ENCODE measurements at places on chromosomes 5 and 9. TPM values are rescaled to one million over a fixed set of nuclear protein-coding genes. Genes with fewer than 3 reads are reported as not detected.

Gene COL15A1
- 0.10 TPM for total RNA-seq

Gene SLC6A18
- not detected for total RNA-seq

DNA sequence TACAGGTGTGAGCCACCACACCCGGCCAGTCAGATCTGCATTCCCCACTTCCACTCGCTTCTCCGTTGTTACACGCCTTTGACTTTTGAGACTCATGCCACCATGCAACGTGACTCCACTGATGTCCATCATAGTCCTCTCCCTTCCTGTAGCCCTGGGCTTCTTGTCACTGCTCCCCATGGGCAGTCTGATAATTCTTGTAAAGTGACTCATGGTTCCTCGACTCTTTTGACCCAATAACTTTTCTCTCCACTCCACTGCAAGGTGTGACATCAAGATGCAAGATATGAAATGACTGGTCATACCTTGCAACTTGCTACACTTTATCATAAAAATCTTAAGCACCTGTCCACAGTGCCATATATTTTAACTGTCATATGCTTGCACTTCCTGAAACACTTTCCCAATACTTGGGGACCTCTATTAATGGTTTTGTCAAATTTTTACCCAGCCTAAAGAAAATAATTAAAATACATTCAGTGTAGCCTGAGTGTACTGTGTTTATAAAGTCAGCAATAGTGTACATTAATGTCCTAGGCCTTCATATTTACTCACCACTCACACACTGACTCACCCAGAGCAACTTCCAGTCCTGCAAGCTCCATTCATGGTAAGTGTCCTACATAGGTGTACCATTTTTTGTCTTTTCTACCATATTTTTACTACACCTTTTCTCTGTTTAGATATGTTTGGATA lies 18.6 kb upstream of the ANKRD18A start:
- H3K36me3 ChIP-seq: no peaks in the 10 kb centered on the region
- no peaks in the 10 kb centered on the region for H3K4me1 ChIP-seq
- H3K27me3 ChIP-seq: no peaks in the 10 kb centered on the region
- no peak overlapping the region for H3K4me3 ChIP-seq

GRCh38 chr5:154278908-154279307 lies 88.4 kb downstream of the GALNT10 start:
- no peak overlapping the region for H3K4me3 ChIP-seq
- H3K27ac ChIP-seq: no peak overlapping the region
- H3K27me3 ChIP-seq: no peaks in the 10 kb centered on the region
- no peaks in the 10 kb centered on the region for H3K4me1 ChIP-seq
- DNase-seq: no peak
- no peaks in the 10 kb centered on the region for H3K36me3 ChIP-seq

- H3K27me3 ChIP-seq: peaks cover 13% of the 10 kb centered on the region
- no peaks in the 10 kb centered on the region for H3K4me1 ChIP-seq
- DNase-seq: no peak
- no peak overlapping the region for H3K4me3 ChIP-seq
- H3K27ac ChIP-seq: no peak overlapping the region
- no peaks in the 10 kb centered on the region for H3K36me3 ChIP-seq
These were observed 49.0 kb downstream of the PDE8B start for GRCh38 chr5:77259476-77259875.

GRCh38 chr9:105572455-105572854 lies 14.5 kb downstream of the FKTN start:
- no peaks in the 10 kb centered on the region for H3K4me1 ChIP-seq
- no peak overlapping the region for H3K27ac ChIP-seq
- H3K27me3 ChIP-seq: no peaks in the 10 kb centered on the region
- no peak for DNase-seq
- no peaks in the 10 kb centered on the region for H3K36me3 ChIP-seq

- no peaks in the 10 kb centered on the region for H3K27me3 ChIP-seq
- H3K27ac ChIP-seq: no peak overlapping the region
- H3K4me3 ChIP-seq: no peak overlapping the region
- H3K36me3 ChIP-seq: no peaks in the 10 kb centered on the region
- DNase-seq: no peak
These were observed 382.7 kb downstream of the ENC1 start for GRCh38 chr5:74257645-74258313.

GRCh38 chr9:127112056-127112455 lies 10.4 kb downstream of the ANGPTL2 start:
- H3K4me1 ChIP-seq: no peaks in the 10 kb centered on the region
- no peak overlapping the region for H3K4me3 ChIP-seq
- H3K27ac ChIP-seq: no peak overlapping the region

GRCh38 chr9:16217943-16218701 lies 652.3 kb downstream of the BNC2 start:
- no peak for DNase-seq
- no peaks in the 10 kb centered on the region for H3K4me1 ChIP-seq
- no peak overlapping the region for H3K4me3 ChIP-seq
- no peaks in the 10 kb centered on the region for H3K36me3 ChIP-seq

GRCh38 chr5:62214701-62215100 lies 91.3 kb upstream of the KIF2A start:
- no peaks in the 10 kb centered on the region for H3K36me3 ChIP-seq
- H3K4me3 ChIP-seq: no peak overlapping the region
- no peak overlapping the region for H3K27ac ChIP-seq
- peaks cover 24% of the 10 kb centered on the region for H3K27me3 ChIP-seq
- no peaks in the 10 kb centered on the region for H3K4me1 ChIP-seq

DNA sequence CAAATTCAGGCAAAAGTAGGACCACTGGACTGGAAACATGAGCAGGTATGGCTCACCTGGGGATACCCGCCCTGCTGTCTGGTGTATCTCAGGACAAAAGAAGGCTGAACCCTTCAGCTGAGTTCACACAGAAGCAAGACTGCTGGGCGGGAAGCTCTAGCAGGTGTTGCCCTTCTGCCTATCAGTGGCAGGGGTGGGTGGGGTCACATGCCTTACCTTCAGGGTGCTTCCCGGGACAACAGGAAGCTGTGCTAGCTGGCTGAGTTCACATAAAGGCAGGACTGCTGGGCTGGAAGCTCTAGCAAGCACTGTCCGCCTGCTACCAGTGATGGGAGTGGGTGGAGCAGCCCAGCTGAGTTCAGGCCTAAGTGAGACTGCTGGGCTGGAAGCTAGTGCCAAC lies 498.8 kb upstream of the ZNF608 start:
- H3K36me3 ChIP-seq: no peaks in the 10 kb centered on the region
- H3K4me3 ChIP-seq: no peak overlapping the region
- no peaks in the 10 kb centered on the region for H3K4me1 ChIP-seq
- H3K27ac ChIP-seq: no peak overlapping the region
- H3K27me3 ChIP-seq: no peaks in the 10 kb centered on the region
- no peak for DNase-seq

- no peak for DNase-seq
- no peaks in the 10 kb centered on the region for H3K36me3 ChIP-seq
- H3K27ac ChIP-seq: no peak overlapping the region
- no peaks in the 10 kb centered on the region for H3K27me3 ChIP-seq
These were observed 21.2 kb upstream of the MARCHF6 start for GRCh38 chr5:10332301-10332700.

GRCh38 chr5:150120617-150121447 lies 34.5 kb upstream of the CSF1R start:
- no peak overlapping the region for H3K27ac ChIP-seq
- H3K27me3 ChIP-seq: no peaks in the 10 kb centered on the region
- no peaks in the 10 kb centered on the region for H3K36me3 ChIP-seq
- H3K4me1 ChIP-seq: peaks cover 7% of the 10 kb centered on the region
- no peak for DNase-seq
- H3K4me3 ChIP-seq: no peak overlapping the region

- no peak overlapping the region for H3K27ac ChIP-seq
- no peak for DNase-seq
- H3K4me3 ChIP-seq: no peak overlapping the region
- H3K27me3 ChIP-seq: no peaks in the 10 kb centered on the region
These were observed 548.9 kb upstream of the CLINT1 start for GRCh38 chr5:158407824-158408195.
